Hepatic stellate cell (primary cell): ENCODE measurements at places on chromosomes 2 and 18.

DNA sequence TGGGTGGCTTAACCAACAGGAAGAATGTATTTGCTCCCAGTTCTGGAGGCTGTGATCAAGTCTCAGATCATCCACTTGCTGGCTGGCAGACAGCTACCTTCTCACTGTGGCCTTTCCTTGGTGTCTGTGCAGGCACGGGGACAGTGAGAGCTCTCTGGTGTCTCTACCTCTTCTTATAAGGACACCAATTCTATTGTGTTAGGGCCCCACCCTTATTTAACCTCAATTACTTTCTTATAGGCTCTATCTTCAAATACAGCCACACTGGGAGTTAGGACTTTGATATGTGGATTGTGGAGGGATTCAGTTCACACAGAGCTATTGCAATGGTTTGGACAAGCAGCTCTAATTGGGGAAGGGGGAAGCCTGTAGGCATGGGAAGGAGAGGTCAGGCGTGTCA is 25.3 kb upstream of the IL1RN start:
- no peak for DNase-seq

GRCh38 chr2:16666449-16666801 is 791 bp upstream of the CYRIA start:
- DNase-seq, result no peak

GRCh38 chr2:60317844-60318243 is 235.6 kb downstream of the BCL11A start:
- no peak for DNase-seq

GRCh38 chr2:9573840-9574239 is 18.2 kb upstream of the ADAM17 start:
- no peak for DNase-seq

GRCh38 chr2:99338029-99338585 is 918 bp downstream of the EIF5B start:
- peak; percentile 18 for DNase-seq

GRCh38 chr18:31636387-31636786 is 44.7 kb downstream of the TTR start:
- DNase-seq, result no peak

GRCh38 chr18:54962919-54963645 is 3.8 kb upstream of the CCDC68 start:
- no peak for DNase-seq

DNA sequence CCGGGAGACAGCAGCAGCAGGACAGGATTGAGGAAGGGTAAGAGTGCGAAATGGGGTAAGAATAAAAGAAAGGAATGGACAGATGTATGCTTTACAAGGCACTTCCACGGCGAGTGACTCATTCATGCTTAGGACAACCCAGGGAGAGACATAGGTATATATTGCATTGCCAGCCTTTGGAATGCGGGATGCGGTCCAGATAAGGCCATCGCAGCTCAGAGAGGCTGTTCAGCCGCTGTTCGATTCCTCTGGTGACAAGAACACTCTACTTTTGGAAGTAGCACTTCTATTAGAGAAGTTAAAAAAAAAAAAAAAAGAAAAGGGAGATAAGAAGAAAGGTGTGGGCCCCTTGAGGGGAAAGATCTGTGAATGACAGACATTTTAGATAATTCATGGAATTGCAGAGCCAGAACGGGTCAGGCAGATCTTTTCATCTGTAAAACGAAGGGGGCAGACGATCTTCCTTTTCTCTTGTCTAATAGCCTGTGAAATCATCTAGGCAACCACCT is 819 bp upstream of the NCOA1 start:
- peak; percentile 13 for DNase-seq

- DNase-seq, result no peak
Observed at GRCh38 chr2:9001229-9001628, 2.3 kb downstream of the MBOAT2 start.

DNA sequence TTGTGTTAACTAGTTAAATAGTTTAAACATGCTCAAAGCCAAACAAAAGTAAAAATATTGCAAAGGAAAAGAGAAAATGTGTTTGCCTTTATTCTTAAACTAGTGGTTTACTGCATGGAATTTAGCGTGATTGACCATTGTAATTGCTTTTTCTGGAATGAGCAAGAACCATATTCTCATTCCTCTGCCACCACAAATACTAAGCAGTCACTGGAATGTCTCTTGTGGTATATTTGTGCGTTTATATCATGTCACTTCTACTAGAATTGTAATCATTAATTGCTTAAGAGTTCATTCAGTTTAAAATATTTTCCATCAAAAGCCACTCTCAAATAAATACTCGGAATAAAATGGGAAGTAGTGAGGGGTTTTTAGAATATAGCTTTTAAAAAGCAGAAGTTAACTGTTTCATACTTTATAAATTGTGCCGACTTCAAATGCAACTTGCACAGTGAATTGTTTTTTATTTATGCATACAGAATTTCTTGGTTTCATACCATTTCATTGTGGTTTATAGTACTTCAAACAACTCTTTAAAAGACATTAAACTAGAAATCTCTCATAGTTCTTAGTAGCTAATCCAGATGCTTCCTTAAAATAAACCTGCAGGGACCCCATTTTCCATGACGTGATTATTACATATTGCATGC is 288.1 kb downstream of the EPHA4 start:
- no peak for DNase-seq

GRCh38 chr2:98448441-98449145 is 3.9 kb downstream of the INPP4A start:
- no peak for DNase-seq

DNA sequence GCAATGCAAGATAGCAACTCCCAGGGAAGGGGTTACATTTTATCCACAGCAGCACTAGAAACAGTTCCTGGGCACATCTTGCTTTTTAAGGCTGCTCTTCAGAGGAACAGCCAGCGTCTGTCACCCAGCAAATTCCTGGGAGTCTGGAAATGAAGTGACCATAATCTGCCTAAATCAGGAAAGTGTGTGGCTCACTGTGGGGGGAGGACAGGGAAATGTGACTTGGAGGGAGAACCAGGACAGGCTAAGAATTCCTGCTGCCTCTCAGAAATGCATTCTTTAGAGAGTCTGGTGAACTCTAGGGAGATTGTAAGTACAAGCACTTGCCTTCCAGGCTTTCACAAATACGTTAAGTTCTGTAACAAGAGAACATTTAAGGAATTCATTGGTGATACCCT is 364.3 kb upstream of the SPHKAP start:
- peak; percentile 21 for DNase-seq

GRCh38 chr2:190355968-190356644 is 12.7 kb downstream of the INPP1 start:
- DNase-seq, result no peak

DNA sequence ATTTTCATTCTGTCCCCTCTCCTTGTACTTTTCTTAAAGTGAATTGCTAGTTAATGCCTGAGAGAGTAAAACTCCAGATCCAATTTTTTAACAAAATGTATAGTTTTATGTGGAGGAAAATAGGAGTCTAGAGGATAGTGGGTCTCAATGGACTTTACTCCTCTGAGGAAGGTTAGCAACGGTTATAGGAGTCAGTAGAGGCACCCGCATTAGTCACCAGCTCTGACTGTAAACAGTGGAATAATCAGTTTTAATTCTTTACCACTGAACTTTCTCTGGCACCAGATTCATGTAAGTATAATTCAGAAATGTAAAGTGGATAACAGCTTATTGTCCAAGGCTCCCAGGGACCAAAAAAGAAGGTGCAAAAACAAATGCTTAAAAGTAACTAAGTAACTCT is 38.7 kb upstream of the HNMT start:
- DNase-seq, result no peak

GRCh38 chr2:228283491-228284171 is 102.1 kb upstream of the SPHKAP start:
- no peak for DNase-seq

DNA sequence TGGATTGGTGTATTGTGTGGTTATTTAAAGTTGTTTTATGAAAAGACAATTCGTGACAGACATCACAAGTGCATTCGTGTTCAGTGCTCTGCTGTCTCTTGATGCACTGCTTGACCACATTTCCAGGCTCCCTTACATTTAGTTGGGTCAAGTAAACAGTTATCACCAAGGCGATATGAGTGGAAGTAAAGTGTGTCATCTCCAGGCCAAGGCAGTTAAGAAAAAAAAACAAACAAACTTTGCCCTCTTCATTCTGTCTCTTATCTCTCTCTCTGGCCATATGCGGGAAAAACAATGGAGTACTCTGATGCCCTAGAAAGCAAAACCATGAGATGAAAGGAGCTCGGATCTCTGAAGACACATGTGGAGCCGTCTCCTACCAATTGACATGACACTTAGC is 131.1 kb downstream of the DSEL start:
- DNase-seq, result peak; percentile 30

DNA sequence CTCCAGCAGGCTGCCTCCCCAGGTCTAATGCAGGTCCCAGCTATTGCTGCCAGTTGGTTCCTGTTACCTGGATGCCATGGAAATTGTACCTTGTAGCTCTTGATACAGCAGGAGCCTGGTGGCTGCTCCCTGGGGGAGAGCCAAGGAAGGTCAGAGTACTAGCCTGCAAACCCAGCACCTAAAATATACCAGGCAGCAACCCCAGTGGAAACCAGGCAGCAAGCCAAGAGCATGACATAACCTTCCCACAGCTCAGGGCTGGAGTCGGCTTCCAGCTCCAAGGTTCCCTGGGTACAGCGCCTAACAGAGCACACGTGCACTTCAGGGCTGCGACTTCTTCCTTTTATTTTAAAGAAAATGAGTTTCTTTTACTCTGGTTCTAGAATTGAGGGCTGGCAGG is 30.3 kb downstream of the TNP1 start:
- DNase-seq, result peak; percentile 37

DNA sequence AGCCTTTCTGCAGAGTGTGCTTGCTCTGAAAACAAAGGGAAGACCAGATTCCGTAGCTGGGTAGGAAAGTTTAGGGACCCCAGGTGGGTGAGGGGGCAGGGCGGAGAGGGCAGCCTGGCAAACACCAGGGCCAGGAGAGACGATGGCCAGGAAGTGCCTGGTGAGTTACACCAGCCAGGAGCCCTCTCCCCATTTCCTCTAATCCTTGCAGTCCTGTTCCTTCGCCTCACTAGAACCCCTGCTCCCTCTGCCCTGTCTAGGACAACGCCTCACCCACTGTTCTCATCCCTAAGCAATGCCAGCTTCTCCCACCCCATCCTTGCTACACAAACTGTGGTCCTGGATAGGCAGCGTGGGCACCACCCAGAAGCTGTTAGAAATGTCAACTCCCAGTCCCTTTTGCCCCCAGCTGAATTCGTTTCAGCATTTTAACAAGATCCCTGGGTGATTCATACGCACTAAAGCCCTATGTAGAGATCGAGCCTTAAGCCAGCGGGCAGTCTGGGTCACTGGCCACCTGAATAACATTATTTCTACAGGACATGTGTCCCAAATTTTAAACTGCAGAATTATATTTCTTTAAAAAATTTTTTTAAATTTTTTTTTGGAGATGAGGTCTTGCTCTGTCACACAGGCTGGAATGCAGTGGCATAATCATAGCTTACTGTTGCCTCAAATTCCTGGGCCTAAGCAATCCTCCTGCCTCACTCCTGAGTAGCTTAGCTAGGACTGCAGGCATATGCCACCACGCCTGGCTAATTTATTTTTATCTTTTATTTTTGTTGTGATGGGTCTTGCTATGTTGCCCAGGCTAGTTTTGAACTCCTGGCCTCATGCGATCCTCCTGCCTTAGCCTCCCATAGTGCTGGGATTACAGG is 10.9 kb downstream of the WIPF1 start:
- DNase-seq, result no peak

DNA sequence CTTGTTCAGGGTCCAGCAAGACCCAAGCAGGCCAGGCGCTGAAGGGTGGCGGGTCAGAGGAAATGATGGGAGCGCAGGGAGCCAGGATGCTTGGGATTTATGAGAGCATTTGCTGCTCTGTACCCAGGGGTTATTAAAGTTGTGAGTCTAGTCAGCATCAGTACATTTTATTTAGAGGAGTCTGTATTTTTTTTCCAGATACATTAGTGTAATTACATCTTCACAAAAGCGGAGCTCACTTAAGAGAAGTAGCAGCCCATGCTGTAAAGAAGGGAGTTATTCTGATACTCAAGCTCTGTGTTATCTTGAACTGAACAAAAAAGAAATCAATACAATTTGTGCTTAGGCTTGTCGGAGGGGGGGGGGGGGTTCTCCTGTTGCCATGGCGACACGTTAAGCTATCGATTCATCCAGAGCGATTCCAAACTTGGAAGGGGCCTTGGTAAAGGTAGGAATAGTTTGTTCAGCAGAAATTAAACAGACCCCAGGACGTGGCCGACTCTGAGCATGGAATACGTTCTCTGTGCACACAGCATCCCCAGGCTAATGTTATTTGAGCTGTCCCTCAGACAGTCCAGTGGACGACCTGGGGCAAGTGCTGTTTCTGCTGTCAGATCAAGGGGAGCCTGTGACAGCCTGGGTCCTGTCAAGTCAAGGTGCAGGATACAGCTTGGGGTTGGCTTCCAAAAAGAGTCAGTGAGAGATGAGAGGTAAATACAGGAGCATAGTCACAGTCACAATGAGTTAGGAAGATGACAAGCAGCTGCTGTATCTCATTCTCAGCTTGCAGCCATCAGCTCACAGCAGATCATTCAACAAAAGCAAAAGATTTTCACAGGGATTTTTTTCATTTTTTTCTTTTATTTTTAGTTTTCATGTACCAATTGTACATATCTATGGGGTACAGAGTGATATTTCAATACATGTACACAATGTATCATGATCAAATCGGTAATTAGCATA is 387.6 kb downstream of the DCDC2C start:
- no peak for DNase-seq

DNA sequence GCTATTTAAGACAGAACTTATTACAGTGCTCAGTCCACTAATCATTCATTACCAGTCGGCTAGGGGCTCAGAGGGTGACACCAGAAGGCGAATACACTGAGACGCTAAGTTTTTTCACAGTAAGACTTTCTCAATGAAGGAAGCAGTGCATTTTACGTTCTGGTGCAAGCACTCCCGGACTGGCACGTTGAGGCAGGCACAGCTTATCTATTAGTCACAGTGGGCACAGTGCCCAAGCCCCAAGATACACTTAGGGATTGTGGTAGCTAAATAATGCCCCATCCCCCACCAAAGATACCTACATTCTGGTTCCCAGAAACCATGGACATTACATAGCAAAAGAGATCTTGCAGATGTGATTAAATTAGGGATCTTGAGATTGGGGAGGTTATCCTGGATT is 32.6 kb upstream of the BCL11A start:
- DNase-seq, result no peak

DNA sequence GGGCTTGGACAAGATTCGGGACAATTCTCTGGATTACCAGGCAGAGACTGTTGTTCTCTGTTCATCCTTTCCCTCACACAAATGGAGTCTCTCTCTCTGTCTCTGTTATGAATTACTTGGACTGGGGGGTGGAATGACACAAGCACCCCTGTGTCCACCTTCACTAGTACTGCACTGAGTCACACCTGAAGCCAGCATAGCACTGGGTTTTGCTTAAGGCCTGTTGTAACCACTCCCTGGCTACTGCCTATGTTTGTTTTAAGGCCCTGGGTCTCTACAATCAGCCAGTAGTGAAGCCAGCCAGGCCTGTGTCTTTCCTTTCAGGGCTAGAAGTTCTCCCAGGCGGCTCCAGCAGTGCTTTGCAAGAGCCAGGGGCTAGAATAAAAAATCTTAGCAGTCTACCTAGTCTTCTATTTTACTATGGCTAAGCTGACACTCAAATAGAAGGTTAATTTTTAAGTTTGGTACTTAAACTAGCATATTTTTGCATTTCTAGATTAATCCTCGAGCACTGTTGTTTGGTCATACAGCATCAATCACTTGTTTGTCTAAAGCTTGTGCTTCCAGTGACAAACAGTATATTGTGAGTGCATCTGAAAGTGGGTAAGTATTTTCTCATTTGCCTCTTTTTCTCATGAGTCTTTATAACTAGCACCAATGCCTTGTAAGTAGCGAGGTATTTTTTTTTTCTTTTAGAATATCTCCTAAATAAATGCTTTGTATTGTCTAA is 27.8 kb downstream of the WDR7 start:
- DNase-seq, result no peak

- no peak for DNase-seq
Observed at GRCh38 chr18:6004683-6005082, 109.4 kb upstream of the TMEM200C start.
